Activated CD4-positive, alpha-beta T cell treated with anti-CD3 and anti-CD28 coated beads, Interleukin-2, amount 10 ng/mL, durations not matched to agents 24 days and 14 days (primary cell): ENCODE measurements at places on chromosomes 4 and X. TPM values are rescaled to one million over a fixed set of nuclear protein-coding genes. Genes with fewer than 3 reads are reported as not detected.

The OPRPN gene
- not detected in 2 replicates for total RNA-seq

The NUDT10 gene
- total RNA-seq: 0.28 and 0.51 TPM in 2 replicates

The GUF1 gene
- 38.4 and 39.9 TPM in 2 replicates for total RNA-seq

The CLIC2 gene
- 0.17 and 0.58 TPM in 2 replicates for total RNA-seq

The SLC25A43 gene
- 10.6 and 10.7 TPM in 2 replicates for total RNA-seq

The P2RY4 gene
- 0.21 and 0.24 TPM in 2 replicates for total RNA-seq

The ODAM gene
- total RNA-seq: not detected in 2 replicates

The POU4F2 gene
- not detected in 2 replicates for total RNA-seq

The GC gene
- not detected in 2 replicates for total RNA-seq

The FAAH2 gene
- total RNA-seq: 4.0 and 5.0 TPM in 2 replicates

The RIPPLY1 gene
- not detected in 2 replicates for total RNA-seq

The PDE5A gene
- 0.09 TPM in 1 of 2 replicates, not detected in the other for total RNA-seq

The INPP4B gene
- total RNA-seq: 39.8 and 42.5 TPM in 2 replicates

The NRK gene
- total RNA-seq: not detected in 2 replicates

The ANKRD37 gene
- total RNA-seq: 16.3 and 17.2 TPM in 2 replicates

The TMEM47 gene
- not detected in 2 replicates for total RNA-seq

The S100G gene
- total RNA-seq: not detected in 2 replicates

The AREG gene
- 1.4 TPM in 2 replicates for total RNA-seq

The RASSF6 gene
- not detected in 2 replicates for total RNA-seq

The TCEAL7 gene
- not detected in 2 replicates for total RNA-seq

The TECRL gene
- total RNA-seq: not detected in 2 replicates

The TMEM128 gene
- 18.5 and 20.7 TPM in 2 replicates for total RNA-seq

The LINC00632 gene
- 5.1 and 5.8 TPM in 2 replicates for total RNA-seq

The RTL5 gene
- 0.19 and 0.21 TPM in 2 replicates for total RNA-seq

The RRAGB gene
- 6.5 and 8.2 TPM in 2 replicates for total RNA-seq

The QDPR gene
- 31.8 and 34.4 TPM in 2 replicates for total RNA-seq

The CSAG1 gene
- total RNA-seq: not detected in 2 replicates

The UGT2B15 gene
- not detected in 2 replicates for total RNA-seq

The TSPAN7 gene
- total RNA-seq: 0.19 TPM in 1 of 2 replicates, not detected in the other

The WWC2 gene
- total RNA-seq: 0.40 and 0.45 TPM in 2 replicates

The ALB gene
- not detected in 2 replicates for total RNA-seq

The STK32B gene
- total RNA-seq: not detected in 2 replicates

The MTNR1A gene
- total RNA-seq: not detected in 2 replicates

The NR3C2 gene
- 0.14 and 0.28 TPM in 2 replicates for total RNA-seq

The FGF2 gene
- total RNA-seq: 13.3 and 13.8 TPM in 2 replicates

The ATOH1 gene
- total RNA-seq: not detected in 2 replicates

The EDA2R gene
- total RNA-seq: 2.7 and 3.6 TPM in 2 replicates

The CLDN22 gene
- not detected in 2 replicates for total RNA-seq
